Right ventricle myocardium inferior (tissue), 1 donor: ENCODE measurements at places on chromosomes 3 and 15. TPM values are rescaled to one million over a fixed set of nuclear protein-coding genes. Genes with fewer than 3 reads are reported as not detected.

DNA sequence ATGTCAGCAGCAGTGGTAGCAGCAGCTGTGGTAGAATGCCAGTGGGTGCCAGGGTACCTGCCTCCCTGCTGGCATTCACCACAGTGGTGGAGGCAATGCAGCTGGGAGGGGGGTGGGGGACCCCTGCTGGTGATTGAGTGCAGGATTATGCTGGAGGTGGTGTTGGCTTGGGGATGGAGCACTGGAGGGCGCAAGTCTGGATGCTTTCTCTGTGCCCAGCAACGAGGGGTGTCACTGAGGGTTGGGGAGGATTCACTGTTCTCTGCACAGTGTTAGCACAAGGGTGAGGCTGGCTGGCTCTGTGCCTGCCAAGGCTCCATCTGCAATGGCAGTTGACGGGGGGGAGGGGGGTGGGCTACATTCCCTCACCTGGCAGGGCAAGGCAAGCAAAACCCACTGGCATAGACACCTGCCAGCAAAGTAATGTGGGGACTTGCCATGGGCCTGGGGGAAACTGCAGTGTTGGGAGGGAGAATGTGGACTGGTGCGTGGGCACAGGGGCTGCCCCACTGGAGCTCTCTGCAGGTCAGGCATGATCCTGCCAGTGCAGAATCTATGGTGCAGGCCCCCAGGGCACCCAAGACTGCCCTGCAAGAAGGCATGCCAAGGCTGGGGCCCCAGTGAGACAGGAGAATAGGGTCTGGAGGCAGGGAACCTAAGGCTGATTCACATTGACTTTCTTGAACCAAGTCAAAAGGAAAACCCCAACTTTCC is 64.3 kb downstream of the MINDY4B start:
- no peak for DNase-seq

Gene ANKUB1
- total RNA-seq = not detected

Gene CCDC33
- total RNA-seq = not detected

GRCh38 chr3:161388855-161389254 is 17.5 kb upstream of the SPTSSB start:
- DNase-seq = no peak

DNA sequence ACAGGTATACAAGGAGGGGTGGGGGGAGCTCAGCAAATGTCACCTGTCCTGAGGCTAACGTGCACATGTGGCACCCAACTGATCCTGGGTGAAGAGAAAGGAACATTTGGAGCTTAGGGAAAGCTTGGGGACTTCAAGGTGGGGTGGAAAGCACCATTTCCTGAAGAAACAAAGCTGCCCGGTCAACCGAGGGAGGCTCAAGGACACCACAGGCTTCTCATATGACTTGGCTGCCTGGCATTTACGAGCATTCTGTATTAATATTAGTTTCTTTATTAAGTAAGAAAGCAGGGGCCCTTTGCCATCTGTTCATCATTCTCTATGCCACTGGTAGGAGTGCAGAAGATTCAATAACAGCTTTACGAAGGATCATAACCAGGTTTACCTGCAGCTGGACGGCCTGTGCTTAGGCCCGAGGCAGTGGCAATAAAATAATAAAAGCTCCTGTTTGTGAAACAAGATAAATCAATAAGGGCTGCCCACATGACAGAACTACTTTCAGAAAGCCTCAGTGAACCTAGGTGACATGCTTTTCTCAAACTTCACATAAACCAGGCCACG is 54.0 kb downstream of the ETV5 start:
- no peak for DNase-seq

GRCh38 chr15:39887211-39887610 is 32.9 kb downstream of the GPR176 start:
- no peak for DNase-seq

DNA sequence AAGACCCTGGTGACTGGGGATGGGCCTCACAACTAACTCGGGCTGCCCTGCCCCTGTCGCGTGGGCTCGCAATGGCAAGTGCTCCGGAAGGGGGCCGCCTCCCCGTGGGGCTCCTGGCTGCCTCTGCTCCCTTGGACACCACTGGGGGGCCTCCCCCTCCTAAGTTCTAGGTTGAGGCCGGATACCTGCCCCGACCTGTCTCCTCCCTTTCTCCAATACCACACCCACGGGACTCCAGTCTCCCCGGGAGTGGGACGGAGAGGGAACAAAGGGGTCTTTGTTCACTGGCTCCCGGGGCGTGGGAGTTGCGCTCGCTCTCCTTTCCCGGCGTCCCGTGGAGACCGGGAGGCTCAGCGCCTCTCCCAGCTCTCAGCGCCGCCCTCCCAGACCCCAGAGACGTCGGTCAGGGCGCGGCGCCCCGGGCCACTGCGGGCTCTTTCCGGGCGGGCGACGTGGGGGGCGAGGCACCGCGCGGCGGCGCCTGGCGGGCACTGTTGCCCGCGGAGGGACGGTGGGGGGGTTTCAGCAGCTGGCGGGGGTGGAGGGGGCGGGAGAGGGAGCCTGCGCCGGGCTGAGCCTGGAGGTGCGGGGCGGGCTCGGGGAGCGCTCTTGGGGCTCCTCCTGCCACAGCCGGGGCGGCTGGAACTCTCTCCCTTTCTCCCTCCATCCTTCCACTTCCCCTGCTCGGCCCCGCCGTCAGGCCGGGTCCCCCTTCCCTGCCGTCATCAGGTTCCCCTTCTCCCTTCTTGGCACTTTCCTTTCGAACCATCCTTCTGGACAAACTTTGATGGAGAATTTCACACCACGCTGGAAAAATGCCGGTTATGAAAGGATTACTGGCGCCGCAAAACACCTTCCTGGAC is at the start of gene KCNH8:
Gene KCNH8 (plus strand): TSS at position 606 of the 863 bp plus-strand sequence. CDS start 210 bp downstream, at position 816.
- DNase-seq = no peak
